Neural crest cell (in vitro differentiated cells): ENCODE measurements at places on chromosomes 13 and 19. TPM values are rescaled to one million over a fixed set of nuclear protein-coding genes. Genes with fewer than 3 reads are reported as not detected.

ADM5 gene
- total RNA-seq, result 11.8 TPM in 2 replicates

LYPD3 gene
- total RNA-seq, result 0.50 and 0.89 TPM in 2 replicates

ZNF534 gene
- total RNA-seq, result not detected in 2 replicates

EPN1 gene
- 129 and 130 TPM in 2 replicates for total RNA-seq

ZNF100 gene
- 28.6 and 33.2 TPM in 2 replicates for total RNA-seq

PCDH8 gene
- total RNA-seq, result 13.7 and 14.6 TPM in 2 replicates

SMIM24 gene
- not detected in 2 replicates for total RNA-seq

C19orf81 gene
- total RNA-seq, result 7.9 and 9.2 TPM in 2 replicates

DNA sequence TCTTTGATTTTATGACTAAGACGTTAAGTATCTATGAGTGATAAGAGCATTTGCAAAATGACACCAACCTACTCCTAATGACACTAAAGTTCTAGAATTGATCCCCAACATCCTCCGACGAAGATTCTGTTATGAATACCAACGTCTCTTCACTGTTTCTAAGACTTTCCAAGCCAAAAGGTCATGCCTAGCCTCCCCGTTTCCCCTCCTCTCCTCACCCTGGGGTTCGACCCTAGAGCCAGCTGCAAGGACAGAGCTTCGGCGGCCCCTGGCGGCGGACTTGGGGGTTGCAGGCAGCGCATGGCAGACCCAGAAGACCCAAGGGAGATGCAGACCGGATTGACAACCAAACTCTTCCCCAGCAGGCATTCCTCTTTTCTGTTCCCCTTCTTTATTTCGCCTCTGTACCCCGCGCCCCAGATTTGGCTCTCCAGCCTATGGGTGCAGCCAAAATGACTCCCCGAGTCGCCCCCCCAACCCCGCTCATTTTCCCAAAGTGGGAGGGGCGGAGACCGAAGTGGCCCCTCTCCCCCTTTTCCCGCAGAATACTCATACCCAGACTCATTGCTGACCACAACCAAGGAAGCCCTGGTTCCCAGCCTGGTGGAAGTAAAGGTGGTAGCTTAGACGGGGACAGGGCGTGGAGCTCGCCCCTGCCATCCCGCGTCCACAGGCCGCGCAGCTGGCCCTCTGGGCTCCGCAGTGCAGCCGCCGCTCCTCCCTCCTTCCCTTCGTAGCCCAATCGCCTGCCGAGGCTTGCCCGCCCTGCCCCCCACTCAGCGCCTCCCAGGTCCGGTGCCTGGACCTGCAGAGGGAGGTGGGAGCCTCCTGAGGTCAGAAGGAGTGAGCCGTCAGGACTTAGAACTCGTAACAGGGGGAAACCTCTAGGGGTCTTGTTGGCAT, 4.1 kb upstream of the EML2 start:
- peak overlapping the region; percentile 82 for H3K4me3 ChIP-seq
- H3K36me3 ChIP-seq, result no peaks in the 10 kb centered on the region
- DNase-seq, result peak; percentile 97
- H3K4me1 ChIP-seq, result peaks cover 49% of the 10 kb centered on the region
- H3K27me3 ChIP-seq, result peaks cover 21% of the 10 kb centered on the region

DNA sequence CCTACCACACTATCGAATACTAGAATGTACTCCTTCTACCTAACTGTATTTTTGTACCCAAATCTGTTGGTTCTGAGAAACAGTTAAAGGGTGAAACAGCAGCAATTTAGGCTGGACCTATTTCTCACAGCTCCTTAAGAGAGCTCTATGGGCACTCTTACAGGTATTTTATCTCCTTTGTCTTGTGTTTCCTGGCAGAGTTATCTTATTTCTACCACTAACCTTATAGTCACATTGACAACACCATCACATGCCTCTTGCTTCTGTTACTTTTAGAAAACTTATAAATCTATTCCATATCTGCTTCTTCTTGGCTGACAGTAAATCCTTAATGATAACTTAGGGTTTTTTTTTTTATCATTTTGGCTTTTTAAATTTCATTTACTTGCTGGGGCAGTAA, 130.7 kb downstream of the MYO16 start:
- H3K27me3 ChIP-seq, result no peaks in the 10 kb centered on the region
- no peaks in the 10 kb centered on the region for H3K36me3 ChIP-seq
- H3K4me3 ChIP-seq, result no peak overlapping the region
- H3K27ac ChIP-seq, result no peak overlapping the region
- no peak for DNase-seq

- peaks cover 6% of the 10 kb centered on the region for H3K27me3 ChIP-seq
- peak; percentile 56 for DNase-seq
- H3K36me3 ChIP-seq, result no peaks in the 10 kb centered on the region
- H3K27ac ChIP-seq, result peak overlapping the region; percentile 84
- peaks cover 12% of the 10 kb centered on the region for H3K4me1 ChIP-seq
Measured at GRCh38 chr19:18894254-18895037, 1.5 kb downstream of the CERS1 start.

GRCh38 chr19:47445937-47446402, 25.7 kb downstream of the SLC8A2 start:
- peaks cover 95% of the 10 kb centered on the region for H3K27me3 ChIP-seq
- no peak overlapping the region for H3K4me3 ChIP-seq
- no peak for DNase-seq
- H3K4me1 ChIP-seq, result peaks cover 22% of the 10 kb centered on the region
- H3K27ac ChIP-seq, result no peak overlapping the region

DNA sequence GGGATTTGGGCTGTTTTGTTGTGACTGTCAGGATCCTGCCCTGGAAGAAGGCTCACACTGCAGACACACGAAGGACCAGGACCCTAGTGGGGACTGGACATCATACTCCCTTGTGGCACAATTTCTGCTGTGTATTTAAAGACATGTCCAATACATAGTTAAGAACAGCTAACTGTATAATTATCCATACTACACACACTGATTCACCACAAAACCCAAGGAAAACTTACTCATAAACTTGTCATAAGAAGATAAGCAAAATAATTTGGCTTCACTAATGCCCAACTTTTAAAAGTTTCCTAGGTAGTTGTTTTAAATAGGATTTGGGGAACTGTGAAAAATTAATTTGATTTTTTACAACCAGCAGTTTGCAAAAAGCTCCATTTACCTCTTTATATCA, 46.1 kb downstream of the LATS2 start:
- no peak overlapping the region for H3K4me3 ChIP-seq
- no peak overlapping the region for H3K27ac ChIP-seq
- DNase-seq, result no peak
- H3K27me3 ChIP-seq, result no peaks in the 10 kb centered on the region
- H3K36me3 ChIP-seq, result no peaks in the 10 kb centered on the region
- H3K4me1 ChIP-seq, result peaks cover 33% of the 10 kb centered on the region

GRCh38 chr19:13881692-13882418, 4.9 kb downstream of the NANOS3 start:
- no peaks in the 10 kb centered on the region for H3K36me3 ChIP-seq
- H3K4me1 ChIP-seq, result peaks cover 20% of the 10 kb centered on the region
- no peaks in the 10 kb centered on the region for H3K27me3 ChIP-seq
- H3K4me3 ChIP-seq, result peak overlapping the region; percentile 27

GRCh38 chr19:12872255-12872654, 9.0 kb downstream of the DNASE2 start:
- peaks cover 1% of the 10 kb centered on the region for H3K4me1 ChIP-seq
- peak overlapping the region; percentile 45 for H3K4me3 ChIP-seq
- H3K36me3 ChIP-seq, result peaks cover 15% of the 10 kb centered on the region
- no peak overlapping the region for H3K27ac ChIP-seq
- DNase-seq, result no peak

- H3K27ac ChIP-seq, result no peak overlapping the region
- no peaks in the 10 kb centered on the region for H3K4me1 ChIP-seq
- H3K36me3 ChIP-seq, result no peaks in the 10 kb centered on the region
- no peak overlapping the region for H3K4me3 ChIP-seq
- no peak for DNase-seq
- H3K27me3 ChIP-seq, result no peaks in the 10 kb centered on the region
Measured at GRCh38 chr13:45231722-45232121, 30.9 kb upstream of the KCTD4 start.

DNA sequence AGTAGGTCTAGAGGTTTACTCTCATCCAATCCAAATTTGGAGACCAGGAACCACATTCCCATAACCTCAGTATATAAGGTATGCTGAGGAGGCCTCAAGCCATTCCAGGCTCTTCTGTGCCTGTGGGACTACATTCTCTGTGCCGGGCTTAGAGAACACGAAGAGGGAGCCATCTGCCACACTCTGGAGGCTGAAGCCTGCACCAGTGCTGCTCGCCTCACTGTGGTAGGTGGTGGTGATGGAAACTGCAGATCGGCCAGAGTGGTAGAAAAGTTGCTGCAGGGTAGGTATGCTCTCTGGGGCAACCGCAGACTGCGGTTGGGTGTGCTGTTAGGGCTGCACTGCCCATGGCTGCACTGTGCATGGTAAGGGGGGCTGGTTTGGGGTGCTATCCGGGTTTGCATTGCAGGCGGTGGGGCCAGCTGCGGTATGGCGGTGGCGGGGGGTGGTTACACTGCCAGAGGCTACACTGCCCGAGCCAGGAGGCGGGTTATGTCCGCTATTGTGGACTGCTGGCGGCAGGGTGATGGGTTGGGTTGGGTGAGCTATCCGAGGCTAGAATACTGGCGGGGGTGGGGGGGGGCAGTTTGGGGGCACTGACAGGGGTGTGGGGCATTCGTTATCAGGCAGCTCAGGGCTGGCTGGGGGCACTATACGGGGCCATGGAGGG, 145.0 kb downstream of the TNFRSF19 start:
- no peak overlapping the region for H3K4me3 ChIP-seq
- peaks cover 11% of the 10 kb centered on the region for H3K36me3 ChIP-seq
- H3K27ac ChIP-seq, result no peak overlapping the region
- H3K4me1 ChIP-seq, result no peaks in the 10 kb centered on the region
- no peaks in the 10 kb centered on the region for H3K27me3 ChIP-seq

DNA sequence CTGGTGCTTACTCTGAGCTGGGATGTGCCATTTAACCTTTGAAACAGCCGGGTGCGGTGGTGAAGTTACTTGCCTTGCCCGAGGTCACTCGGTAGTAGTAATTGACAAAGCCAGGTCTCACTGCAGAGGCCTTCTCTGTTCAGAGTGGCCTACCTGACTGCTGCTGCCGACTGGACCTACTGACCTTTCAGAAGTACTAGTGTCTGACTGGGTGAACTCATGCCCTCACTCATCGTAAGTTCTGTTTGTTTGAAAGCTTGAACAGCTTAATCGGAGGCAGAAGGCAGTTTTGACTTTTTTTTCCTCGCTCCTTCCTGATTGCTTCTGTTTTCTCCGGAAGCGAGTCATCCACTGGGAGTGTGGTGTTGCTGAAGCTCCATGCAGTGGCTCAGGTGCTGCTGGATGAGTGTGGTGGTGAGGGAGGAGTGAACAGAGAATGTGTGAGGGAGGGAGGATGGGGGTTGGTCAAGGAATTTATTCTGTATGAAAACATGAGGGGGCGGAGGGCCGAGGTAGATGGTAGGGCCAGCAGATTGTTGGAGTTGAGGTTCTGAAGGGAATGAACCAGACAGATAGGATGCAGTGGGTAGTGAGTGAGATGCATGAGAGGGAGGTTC, 2.7 kb downstream of the SPINT2 start:
- peaks cover 47% of the 10 kb centered on the region for H3K4me1 ChIP-seq
- no peak for DNase-seq
- H3K36me3 ChIP-seq, result no peaks in the 10 kb centered on the region
- peak overlapping the region; percentile 54 for H3K4me3 ChIP-seq
- peak overlapping the region; percentile 2 for H3K27ac ChIP-seq

DNA sequence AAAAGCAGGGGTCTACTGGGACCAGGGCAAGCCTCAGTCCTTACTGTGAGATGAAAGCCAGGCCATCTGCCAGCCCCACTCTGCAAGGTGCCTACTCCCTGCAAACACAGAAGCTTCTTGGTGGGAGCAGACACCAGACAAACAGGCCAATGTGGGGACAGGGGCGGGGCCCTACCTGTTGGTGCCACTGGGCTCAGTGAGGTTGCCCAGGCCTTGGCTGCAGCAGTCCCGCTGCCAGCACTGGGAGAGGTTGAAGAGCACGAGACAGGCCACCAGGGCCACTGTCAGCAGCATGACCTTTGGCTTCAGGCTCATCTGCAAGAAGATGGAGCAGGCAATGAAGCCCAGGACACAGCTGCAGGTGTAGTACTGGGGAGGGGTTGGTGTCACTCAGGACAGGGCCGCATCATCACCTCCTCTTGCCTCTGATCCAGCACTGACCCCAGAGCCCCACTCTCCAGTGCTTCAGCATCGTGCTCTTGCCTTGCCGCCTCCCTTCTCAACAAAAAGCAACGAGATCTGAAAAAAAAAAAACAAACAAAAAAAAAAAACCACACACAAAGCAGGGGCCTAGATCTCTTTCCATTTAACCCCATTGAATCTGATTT, 72.6 kb downstream of the NBEA start:
- no peak for DNase-seq
- peaks cover 2% of the 10 kb centered on the region for H3K36me3 ChIP-seq
- H3K4me1 ChIP-seq, result peaks cover 19% of the 10 kb centered on the region
- no peak overlapping the region for H3K4me3 ChIP-seq
- H3K27ac ChIP-seq, result no peak overlapping the region

DNA sequence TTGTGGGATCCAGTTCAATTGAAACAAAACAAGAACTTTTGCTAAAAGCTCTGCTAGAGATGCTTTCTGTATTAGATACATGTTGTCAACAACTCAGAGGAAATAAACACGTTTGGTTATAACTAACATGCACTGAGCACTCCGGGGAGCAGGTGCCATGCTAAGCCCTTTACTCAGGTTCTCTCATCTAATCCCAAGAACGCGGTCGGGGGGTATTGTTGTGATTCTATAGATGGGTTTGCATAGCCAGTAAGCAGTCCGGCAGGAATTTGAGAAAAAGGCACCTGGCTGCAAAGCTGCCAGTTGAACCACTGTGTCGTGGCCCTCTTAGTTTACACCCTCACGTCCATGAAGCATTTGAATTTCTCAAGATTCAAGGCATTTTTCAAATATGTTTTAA, 24.3 kb upstream of the SPACA7 start:
- H3K4me3 ChIP-seq, result no peak overlapping the region
- H3K27ac ChIP-seq, result no peak overlapping the region
- H3K4me1 ChIP-seq, result peaks cover 20% of the 10 kb centered on the region
- H3K27me3 ChIP-seq, result peaks cover 8% of the 10 kb centered on the region
- DNase-seq, result no peak

- peaks cover 13% of the 10 kb centered on the region for H3K36me3 ChIP-seq
- no peak for DNase-seq
- H3K27me3 ChIP-seq, result no peaks in the 10 kb centered on the region
- H3K4me3 ChIP-seq, result no peak overlapping the region
Measured at GRCh38 chr19:38099966-38100365, 124.1 kb downstream of the DPF1 start.

- peaks cover 7% of the 10 kb centered on the region for H3K4me1 ChIP-seq
- H3K36me3 ChIP-seq, result peaks cover 18% of the 10 kb centered on the region
- no peak for DNase-seq
- H3K4me3 ChIP-seq, result no peak overlapping the region
- H3K27me3 ChIP-seq, result no peaks in the 10 kb centered on the region
Measured at GRCh38 chr13:60412909-60413616, 16.0 kb downstream of the TDRD3 start.

DNA sequence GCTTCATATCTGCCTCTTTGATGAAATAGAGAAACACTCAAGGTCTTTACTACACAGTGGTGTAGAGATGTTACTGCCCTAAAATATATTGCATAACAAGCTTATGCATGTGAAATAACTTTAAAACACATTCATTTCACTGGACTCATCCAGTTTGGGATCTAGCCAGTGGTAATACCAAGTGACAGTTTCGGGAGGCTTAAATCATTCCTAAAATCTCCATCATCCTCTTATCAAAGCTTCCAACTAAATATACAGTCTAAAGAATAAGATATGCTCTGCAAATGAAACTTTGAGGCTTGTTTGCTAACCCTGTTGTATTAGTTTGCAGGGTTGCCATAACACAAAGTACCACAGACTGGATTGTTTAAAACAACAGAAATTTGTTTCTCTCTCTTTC, 52.8 kb downstream of the THSD1 start:
- no peak overlapping the region for H3K27ac ChIP-seq
- no peaks in the 10 kb centered on the region for H3K27me3 ChIP-seq
- DNase-seq, result no peak
- H3K36me3 ChIP-seq, result no peaks in the 10 kb centered on the region
